ENCODE measurements at places on chromosomes 12 and 14.

DNA sequence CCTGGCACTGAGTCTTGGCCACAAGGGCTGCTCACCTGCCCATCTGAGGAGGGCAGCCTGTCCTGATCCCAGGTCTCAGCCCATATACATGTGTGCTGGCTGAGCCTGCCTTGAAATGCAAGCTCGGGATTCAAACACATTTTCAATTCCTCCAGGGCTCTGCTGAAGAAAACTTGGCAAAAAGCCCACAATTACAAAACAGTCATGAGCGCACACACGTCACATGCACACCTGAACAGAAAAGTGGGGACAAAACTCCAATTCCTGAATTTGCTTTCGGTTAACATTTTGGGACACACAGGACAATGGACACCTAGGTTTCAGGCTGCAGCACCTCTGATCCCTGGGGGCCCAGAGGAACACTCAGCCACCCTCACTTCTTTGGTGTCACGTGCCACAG, 113.9 kb downstream of the RBM19 start:
- no peak for DNase-seq

GRCh38 chr12:95151406-95151805, 65.9 kb downstream of the FGD6 start:
- DNase-seq = no peak

DNA sequence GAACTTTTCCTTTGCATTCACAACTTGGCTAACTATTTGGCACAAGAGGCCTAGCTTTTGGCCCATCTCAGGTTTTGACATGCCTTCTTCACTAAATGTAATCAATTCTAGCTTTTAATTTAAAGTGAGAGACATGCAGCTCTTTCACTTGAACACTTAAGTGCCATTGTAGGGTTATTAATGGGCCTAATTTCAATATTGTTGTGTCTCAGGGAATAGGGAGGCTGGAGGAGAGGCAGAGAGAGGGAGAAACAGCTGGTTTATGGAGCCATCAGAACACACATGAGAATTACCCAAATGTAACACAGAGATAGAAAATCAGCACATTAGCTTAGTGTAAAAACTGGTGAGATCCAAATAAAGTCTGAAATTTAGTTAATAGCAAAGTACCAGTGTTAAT, 157.4 kb downstream of the RPAP3 start:
- DNase-seq = no peak

- DNase-seq = no peak
Observed at GRCh38 chr12:79706156-79706555, 15.4 kb upstream of the PAWR start.

GRCh38 chr14:85915711-85916110, 385.8 kb downstream of the FLRT2 start:
- DNase-seq = no peak

- DNase-seq = no peak
Observed at GRCh38 chr12:93085383-93086287, 156.5 kb upstream of the EEA1 start.

DNA sequence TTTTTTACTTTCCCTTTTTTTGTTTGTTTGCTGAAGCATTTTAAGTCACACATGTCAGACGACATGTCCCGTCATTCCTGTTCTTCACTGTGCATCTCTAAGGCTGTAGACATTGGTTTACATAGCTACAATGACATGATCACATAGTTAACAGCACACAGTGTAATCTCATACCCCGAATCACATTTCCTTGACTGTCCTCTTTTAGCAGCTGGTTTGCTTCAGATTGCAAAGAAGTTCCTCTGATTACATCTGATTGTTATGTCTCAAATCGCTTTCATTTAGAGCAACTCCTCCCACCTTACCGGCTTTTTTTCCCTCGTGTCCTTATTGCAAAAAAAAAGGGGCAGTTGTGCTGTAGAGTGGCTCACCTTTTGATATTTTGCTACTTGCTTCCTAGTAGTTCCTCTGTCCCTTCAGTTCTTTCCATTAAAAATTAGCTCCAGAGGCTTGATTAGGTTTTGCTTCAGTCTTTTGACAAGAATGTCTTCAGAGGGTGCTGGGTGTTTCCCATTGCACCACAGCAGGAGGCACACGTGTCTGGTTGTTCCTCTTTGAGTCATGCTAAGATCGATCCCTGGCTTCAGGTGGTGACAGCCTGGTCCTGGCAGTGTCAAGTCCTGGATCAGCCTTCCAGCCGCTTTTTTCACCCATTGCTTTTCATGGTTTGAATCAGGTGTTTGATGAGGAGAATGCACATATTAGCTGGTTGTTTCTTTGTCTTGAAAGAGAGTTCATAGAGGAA, 35.0 kb downstream of the ZNF664 start:
- DNase-seq = no peak

GRCh38 chr12:11697670-11698387, 48.4 kb downstream of the ETV6 start:
- DNase-seq = no peak

DNA sequence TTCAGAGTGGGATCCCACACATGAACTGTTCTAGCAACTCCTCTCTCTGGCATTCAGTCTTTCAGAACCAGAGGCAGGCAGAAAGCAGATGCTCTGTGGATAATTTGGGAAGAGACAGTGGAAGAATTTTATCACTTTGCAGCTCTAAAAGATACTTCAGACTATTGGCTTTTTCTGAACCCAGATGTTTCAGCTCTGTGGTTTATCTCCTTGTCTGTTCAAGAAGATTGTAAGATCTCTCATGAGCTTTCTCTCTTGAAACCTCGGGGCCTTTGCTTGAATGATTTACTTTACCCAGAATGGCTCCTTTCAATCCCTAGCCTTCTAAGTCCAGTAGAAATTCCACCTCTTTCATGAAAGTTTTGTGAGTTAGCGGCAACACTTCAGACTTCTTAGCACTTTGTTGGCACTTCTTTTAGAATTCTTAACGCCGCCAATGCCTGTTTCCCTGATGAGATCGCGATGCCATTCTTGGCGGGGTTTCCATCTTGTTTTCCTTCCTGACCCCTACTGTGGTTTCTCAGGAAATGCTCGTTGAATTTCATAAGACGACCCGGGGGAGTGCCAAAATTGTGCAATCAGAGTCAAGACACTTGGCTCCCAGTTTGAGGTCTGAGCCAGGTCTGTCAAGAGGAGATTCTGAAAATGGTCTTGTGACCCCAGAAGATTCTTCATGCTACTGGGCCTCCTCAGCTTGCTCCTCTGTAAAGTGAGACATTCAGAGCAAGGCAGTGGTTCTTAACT, 107.0 kb upstream of the PRICKLE1 start:
- no peak for DNase-seq

DNA sequence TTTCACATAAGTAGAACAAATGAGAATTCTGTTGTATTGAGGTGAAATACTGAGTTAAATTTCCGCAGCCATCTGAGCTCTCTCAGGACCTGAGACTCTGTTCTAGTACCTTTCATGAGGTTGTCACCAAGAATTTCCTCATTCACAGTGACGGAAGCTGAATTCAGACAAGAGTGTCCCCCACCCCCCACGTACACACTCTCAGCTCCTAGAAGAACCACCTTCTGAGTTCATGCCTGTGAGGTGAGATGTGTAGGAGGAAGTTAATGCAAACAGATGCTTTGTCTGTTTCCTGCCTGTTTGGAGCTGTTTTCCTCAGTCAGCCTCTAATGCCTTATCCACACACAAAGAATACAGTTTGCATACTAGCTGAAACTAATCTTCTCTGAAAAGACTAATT, 18.2 kb downstream of the BICDL1 start:
- no peak for DNase-seq

DNA sequence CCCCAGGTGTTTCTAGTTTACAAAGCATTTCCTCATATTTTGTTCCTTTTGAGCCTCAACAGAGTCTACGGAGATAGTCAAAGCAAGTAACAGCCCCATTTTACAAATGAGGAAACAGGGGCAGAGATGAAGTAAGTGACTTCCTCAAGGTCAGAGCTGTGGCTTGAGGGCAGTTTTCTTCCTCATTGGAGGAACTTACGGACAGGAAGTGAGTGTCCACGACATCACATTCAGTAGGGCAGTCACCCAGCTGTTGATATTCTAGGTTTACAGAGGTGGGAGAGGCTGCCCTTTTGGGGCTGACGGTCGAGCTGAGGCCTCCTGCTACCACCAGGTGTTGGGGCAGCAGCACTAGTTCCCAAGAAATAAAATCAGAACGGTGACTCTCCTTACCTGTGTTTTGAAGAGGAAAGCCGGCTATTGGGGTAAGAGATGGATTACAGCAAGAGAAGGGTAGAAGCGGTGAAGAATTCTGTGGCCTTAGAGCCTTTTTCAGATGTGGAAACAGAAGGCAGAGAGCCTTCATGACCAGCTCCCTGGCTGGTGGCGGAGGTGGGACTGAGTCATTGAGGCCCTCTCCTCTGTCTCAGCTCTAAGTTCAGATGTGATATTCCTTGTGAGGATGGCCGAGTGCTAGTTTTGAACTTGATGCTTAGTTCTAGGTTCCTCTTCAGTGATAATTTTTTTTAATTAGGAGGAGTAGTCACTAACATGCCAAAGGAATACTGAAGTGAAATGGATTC, 41.7 kb downstream of the SUSD6 start:
- DNase-seq = no peak

GRCh38 chr14:61560323-61560722, 135.0 kb upstream of the HIF1A start:
- DNase-seq = no peak

DNA sequence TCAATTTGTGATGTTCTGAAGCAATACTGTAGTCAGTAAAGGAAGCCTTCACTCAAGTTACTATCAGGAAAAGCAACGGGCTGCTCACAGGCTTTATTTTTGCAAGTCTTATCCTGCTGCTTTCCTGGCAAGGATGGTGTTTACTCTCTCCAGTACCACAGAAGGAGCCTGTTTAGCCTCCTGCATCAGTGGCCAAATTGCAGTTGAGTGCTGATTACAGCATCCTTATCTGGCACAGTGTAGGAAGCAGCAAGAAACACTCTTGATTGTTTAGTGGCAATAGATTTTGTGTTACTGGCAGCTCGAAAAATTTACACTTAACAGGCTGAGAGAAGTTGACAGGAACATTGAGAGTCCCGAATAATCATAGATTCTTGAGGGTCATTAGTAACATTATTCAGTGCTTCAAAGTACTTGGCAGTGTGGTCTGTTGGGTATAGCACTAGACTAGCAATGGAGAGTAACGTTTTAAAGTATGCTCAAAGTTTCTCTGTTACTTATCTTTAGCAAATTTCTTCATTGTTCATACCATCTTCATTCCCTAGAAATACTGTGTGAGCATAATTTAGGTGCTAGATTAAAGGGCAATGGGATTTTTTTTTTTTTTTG, 11.7 kb downstream of the TULP3 start:
- DNase-seq = no peak

GRCh38 chr14:60163693-60164092, 1.5 kb downstream of the DHRS7 start:
- no peak for DNase-seq

GRCh38 chr14:74478996-74479635, 14.0 kb downstream of the NPC2 start:
- no peak for DNase-seq

GRCh38 chr12:132173135-132174014, 29.1 kb downstream of the NOC4L start:
- DNase-seq = no peak

DNA sequence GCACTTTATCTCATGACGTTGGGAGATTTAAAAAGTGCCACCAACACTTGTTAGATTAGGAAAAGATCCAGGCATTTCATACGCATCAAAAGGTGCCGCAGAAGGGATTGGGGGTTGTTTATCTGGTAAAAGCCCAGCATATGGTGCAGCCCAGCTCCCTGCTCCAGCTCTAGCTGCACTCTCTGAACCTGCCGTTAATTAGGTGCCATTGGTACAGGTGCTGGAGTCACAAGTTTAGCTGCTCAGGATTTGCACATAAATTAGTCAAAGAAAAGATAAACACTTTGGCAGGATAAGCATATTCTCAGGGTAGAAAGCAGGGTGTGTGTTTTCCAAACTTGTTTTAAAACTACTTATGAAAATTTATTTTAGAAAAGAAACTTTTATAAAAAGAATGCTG, 932.6 kb upstream of the TMEM132C start:
- DNase-seq = no peak

DNA sequence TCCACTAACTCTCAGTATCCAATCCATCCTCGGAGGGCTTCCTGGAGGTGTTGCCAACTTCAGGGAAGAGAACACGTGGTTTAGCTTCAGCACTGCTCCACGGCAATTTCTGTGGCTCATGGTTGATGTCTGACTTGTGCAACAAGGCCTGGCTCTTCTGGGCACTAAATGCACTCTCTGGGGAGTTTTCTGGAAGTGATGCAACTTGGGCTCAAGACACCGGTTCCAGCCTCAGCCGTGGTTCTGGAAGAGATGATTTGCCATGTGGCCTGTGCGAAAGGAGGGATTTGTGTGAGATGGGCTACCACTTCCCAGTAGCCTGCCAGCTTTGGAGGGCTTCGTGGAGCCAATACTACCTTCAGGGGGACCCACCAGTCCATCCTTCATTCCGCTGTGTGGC, 118.6 kb upstream of the RTL1 start:
- DNase-seq = no peak

DNA sequence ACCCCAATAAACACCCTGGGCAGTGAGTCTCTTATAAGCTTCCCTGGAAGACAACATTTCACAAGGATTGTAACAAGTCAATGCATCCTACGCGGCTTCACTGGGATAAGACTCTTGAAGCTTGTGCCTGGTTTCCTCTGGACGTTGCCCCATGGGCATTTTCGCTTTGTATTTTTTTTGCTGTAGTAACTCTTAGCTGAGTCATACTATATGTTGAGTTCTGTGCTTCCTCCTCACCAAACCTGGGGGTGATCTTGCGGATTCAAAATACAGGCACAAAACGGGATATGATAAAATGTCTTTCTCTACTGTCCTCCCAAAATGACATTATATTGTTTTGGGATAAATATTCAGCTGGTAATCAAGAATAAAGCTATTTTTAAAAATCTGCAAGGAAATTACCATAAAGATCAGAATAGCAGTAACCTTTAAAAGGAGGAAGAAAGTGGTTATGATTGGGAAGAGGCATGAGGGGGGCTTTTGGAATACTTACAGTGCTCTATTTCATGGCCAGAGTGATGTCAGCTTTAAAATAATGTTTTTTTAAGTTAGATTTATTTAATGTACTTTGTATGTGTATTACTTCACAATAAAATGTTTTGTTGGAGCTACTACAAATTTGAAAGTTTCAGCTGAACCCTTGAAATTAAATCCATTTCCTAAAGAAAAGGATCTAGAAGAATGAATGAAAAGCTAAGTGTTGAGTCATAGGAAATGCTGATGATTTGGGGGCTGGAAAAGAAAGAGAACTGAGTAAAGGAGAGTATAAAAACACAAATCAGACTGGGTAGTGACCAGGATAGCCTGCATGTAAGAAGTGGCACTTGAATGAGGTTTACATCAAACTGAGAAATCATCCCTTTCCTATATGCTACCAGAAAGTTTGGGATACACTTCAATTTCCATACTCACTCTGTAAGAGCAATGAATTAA, 14.7 kb downstream of the BTBD7 start:
- no peak for DNase-seq

- peak; percentile 4 for DNase-seq
Observed at GRCh38 chr12:5083955-5084849, 40.5 kb downstream of the KCNA5 start.

Measured in retinal pigment epithelial cell (primary cell).